CD4-positive, alpha-beta T cell treated with Interleukin-6 at 100 ng/mL for 8 hours (primary cell): ENCODE measurements at places on chromosomes 1 and 21.

DNA sequence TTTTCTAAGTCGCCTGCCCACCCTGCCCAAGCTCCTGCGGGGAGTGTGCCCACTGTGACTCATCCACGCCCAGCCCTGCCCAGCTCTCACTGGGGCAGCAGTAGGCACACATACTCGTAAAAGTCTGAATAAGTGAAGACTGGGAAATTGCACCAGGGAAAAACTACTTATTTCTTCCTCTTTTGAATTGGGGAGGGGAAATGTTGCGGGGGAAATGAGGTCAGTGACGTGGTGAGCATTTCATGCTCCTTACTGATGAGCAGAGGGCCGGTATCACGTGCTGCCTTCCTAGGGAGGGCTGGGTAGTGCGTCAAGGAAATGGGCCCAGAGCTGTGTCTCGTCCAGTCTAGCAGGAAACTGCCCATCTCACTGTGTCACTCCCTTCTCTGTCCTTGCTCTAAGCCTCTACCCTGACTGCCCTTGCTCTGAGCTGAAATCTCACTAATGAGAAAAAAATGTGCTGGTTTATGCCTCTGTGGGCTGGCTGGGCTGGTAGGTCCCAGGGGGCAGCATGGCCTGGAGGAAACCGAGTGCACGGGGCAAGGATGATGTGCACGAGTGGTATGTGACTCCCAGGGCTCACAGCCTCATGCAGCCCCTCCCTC lies 13.5 kb upstream of the TNFRSF1B start:
- peak; percentile 34 for DNase-seq

GRCh38 chr1:244325056-244325758 lies 126.5 kb downstream of the ADSS2 start:
- DNase-seq: peak; percentile 60

DNA sequence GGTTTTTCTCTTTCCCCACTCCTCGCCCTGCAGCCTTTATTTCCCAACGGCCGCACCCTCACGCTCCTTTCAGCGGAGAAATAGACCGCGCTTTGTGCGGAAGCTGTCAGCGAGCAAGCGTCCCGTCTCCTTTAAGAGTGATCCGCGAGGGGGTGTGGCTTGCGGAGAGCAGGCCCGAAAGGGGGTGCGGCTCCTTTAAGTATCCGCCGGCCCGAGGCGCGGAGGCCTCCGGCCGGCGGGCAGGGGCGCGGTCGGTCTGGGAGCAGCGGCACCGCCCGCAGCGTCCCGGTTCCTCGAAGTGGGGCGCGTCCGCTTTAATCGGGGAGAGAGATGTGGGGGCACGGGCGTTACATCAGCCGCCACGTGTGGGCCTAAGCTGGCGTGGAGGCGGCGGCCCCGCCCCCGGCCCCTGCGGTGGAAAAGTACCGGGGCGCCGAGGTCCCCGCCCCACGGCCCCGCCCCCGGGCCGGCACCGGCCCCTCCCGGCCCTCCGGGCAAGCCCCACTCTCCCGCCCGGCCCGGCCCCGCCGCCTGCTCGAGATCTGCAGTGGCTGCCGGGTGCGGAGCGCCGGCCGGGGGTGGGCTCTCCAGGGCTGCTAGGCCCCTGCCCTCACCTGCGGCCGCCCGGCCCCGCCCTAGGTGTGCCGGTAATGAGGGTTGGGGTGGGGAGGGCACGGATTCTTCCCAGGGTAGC lies 1.2 kb downstream of the SLC6A9 start:
- peak; percentile 83 for DNase-seq

- DNase-seq: no peak
Measured at GRCh38 chr1:29960876-29961275, 724.6 kb downstream of the PTPRU start.

GRCh38 chr1:187725216-187725615 lies 896.5 kb downstream of the PLA2G4A start:
- DNase-seq: no peak
